Activated CD4-positive, alpha-beta T cell treated with anti-CD3 and anti-CD28 coated beads, Interleukin-2, amount 50 U/mL, for 1 hour (primary cell): ENCODE measurements at places on chromosomes 11 and 22.
A peak's percentile ranks its signal among the peaks of the same experiment; 100 is the strongest.

DNA sequence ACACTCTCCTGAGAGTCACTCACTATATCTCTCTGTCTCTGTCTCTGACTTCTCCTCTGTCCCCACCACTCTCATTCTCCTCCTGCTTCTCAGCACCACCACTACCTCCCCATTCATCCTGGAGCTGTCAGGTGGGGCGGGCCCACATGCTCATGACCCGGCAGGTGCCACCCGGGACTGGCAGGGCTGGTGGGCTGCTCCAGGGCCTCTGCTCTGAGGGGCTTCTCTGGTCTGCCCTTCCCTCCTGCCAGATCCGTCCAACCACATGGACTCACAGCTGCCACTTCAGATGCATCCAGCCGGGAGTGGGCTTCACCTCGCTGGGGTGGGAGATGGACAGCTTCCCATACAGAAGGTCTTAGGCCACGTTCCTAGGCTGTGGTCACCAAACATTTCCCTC is 4.8 kb upstream of the EMID1 start:
- no peak for DNase-seq

DNA sequence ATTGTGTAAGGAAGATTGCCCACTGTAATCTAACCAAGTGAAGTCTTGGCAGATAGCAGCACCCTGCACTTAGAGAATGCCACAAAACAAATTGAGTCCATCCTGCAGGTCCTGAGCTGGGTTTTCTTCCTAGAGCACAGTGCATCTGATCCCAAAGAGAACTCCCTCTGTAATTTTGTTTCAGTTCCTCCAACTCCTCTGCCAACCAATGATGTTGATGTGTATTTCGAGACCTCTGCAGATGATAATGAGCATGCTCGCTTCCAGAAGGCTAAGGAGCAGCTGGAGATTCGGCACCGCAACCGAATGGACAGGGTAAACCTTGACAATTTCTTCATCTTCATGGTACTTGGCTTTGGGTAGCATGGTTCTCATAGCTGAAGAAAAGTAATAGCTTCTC is 33.1 kb upstream of the ST14 start:
- DNase-seq, result no peak

- peak; percentile 40 for DNase-seq
Measured at GRCh38 chr11:267491-267994, 10.7 kb upstream of the NLRP6 start.

- no peak for DNase-seq
Measured at GRCh38 chr11:33045551-33046255, 6.3 kb downstream of the TCP11L1 start.

GRCh38 chr11:132770829-132771530 is 761.3 kb downstream of the OPCML start:
- no peak for DNase-seq

DNA sequence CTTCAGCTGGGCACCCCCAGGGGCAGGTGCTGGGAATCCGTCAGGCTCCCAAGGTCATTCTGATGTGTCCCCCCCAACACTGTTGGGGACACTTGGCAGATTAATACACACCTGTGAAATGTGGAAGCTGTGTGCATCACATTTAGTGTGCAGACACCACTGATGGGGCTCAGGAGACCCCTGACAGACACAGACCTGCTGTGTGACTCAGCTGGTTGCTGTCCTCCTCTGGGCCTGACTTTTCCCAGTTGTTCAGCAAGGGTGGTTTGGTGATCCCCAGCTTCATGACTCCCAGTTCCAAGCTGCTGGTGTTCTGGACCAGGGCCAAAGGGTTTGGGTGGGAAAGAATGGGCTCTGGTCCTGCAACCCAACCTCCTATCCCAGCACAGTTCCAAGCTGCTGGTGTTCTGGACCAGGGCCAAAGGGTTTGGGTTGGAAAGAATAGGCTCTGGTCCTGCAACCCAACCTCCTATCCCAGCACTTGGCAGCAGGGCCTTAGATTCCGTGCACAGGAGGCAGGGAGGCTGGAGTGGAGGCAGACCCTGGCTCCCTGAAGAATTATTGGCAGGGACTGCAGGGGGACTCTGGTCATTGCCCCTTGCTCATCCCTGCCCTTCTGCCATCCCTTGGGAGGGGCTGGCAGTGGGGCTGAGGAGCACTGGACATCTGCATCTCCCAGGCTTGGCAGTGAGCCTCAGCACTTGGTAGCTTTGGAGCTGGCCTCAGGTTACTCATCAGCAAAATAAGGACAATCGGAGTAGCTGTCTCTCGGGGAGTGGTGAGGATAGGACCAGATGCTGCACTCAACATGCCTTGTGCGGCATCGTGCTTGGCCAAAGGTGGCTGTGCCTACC is 8.4 kb upstream of the OMP start:
- DNase-seq, result no peak

- DNase-seq, result no peak
Measured at GRCh38 chr11:86688398-86689179, 16.2 kb upstream of the ME3 start.

GRCh38 chr22:50118557-50119168 is 28.9 kb downstream of the MOV10L1 start:
- no peak for DNase-seq

DNA sequence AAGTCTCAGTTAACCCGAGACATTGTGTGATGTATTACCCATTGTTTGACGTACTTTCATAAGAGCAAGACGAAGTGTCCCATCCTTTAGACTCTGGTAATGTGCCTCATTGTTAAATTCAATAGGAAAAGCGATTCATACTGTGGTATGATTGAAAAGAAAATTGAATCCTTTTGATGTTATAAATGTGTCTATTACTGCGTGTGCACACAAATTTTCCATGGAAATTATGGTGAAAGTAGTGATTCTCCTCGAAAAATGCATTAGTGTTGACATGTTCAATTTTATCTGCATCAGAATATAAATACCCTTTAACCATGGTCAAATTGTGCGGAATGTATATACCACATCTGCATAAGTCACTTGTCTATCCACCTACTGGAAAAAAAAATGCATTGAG is 386.8 kb downstream of the INSC start:
- DNase-seq, result no peak

DNA sequence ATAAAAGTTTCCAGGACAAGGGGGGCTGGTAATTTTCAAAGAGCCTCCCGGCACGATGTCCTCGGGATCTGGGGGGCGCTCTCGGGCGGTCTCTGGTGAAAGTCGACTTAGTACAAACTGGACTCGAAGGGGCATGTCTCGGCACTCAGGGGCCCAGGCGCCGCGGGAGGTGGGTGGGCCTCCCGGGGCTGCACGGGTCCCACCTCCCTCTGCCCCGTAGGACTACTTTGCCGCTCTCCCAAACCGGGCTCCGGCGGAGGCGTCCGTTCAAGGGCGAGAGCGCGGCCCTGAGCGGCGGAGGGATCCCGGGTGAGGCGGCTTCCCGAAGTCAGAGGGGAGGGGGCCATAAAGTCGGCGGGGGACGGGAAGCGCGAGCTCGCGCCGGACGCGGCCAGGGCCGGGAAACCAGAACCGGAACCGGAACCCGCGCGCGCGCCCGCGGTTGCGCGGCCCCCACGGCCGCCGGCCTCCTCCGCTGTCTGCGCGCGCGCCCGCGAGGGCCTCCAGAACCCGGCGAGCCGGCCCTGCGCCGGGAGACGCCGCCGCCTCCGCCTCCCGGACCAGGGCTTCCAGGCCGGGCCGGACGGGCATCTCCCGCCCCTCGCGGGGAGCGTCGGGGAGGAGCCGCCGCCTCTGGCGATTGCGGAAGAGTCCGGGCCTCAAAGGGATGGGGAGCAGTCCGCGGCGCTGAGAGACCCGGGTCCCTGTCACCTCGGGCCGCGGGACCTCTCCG is at the start of gene ARHGEF12:
ARHGEF12 (plus strand) TSS at position 506 of the 733 bp plus-strand sequence. CDS start 831 bp downstream, outside the sequence.
- DNase-seq, result peak; percentile 56

DNA sequence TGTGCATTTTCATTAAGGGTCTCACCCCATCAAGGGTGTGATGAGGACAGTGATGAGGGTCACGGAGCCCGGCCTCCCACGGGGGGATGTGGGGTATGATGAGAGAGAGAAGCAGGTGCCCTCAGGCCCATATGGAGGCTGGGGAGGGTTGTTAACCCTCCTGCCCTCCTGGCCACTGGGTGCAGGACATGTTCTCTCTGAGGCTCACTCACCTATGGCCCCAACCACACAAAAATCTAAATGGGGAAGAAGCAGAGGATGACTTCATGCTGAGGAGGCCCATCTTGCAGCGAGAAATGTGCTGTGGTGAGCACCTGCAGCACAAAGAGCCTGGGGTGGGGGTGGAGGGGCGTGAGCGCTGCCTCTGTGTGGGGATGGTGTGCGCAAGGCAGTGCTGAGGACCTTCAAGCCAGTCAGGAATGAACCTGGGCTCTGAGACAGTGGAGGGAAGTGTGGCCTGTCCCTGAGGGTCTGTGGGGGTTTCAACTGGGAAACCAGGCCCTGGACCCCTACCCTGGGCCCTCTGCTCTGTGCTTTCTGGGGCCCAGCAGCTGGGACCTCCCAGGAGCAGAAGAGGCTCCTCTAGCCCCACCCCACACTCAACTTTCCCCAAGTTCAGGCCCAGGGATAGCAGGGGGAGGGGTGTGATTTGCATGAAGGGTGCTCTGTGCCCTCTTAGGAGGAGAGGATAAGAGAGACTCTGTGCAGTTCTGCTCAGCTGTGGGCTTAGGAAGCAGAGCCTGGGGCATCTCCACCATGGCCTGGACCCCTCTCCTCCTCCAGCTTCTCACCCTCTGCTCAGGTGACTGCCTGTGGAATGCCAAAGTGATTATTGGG is 43.0 kb upstream of the TOP3B start:
- no peak for DNase-seq

DNA sequence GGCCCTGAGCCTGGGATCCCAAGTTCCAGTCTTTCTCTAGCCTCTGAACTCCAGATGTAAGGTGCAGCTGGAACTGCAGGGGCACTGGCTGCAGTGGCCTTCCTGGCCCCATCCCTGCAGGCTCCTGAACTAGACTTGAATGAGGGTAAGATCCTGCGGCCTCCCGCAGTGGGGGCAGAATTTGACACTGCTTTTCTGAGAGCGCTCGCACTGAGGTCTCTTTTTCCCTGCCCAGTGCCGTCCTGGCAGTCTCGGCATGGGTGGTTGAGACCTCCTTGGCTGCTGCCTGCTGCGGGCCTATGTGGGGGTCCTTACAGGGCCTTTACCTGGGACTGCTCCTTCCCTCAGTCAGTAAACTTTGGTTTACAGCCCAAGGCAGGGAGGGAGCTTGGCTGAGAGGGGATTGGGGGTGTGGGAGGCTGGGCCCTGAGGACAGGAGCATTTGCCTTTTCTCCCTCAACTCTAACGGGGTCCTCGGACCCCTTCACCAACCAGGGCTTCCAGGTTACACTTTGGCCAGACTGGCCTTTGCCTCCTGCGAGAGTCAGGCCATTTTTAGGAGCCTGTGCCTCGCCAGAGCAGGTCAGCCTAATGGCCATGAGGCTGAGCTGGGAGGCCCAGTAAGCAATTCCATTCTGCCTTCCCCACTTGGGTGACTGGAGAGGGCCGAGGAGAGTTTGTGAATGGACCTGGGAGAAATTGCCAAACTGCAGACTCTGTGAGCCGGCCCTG is 35.4 kb downstream of the FAM83F start:
- DNase-seq, result no peak

GRCh38 chr11:133072378-133072777 is 459.9 kb downstream of the OPCML start:
- no peak for DNase-seq

- DNase-seq, result no peak
Measured at GRCh38 chr11:14267861-14268635, 90.9 kb downstream of the RRAS2 start.

DNA sequence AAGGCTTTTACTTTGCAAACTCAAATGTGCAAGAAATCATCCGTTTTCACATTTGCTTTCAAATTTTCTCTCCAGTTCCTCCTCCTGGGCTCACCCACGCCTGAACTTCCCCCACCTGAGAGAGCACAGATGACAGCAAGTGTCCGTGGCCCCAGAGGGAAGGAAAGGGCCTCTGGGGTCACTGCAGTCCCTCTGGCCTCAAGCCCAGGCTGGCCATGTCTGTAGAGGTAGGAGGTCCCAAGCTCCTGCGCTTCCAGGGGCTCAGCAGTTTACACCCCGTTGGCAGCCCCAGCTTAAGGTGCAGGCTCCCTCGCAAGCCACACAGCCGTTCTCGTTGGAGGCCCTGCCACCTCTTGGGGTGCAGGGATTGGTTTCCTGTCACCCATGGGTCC is 40.5 kb upstream of the PRDM11 start:
- no peak for DNase-seq

DNA sequence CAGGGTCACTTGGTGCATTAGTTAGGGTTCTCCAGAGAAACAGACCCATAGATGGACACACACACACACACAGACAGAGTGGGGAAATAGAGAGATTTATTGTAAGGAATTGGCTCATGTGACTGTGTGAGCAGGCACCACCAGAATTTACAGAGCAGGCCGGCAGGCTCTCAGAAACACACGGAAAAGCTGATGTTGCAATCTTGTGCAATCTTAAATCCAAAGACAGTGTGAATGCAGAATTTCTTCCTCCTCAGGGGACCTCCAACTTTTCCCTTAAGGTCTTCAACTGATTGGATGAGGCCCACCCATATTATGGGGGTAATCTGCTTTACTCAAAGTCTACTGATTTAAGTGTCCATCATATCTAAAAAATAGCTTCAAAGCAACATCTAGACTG is 49.8 kb downstream of the APIP start:
- no peak for DNase-seq

- no peak for DNase-seq
Measured at GRCh38 chr11:117936973-117937372, 7.8 kb upstream of the TMPRSS13 start.

- no peak for DNase-seq
Measured at GRCh38 chr11:18563090-18563730, 25.3 kb downstream of the UEVLD start.

DNA sequence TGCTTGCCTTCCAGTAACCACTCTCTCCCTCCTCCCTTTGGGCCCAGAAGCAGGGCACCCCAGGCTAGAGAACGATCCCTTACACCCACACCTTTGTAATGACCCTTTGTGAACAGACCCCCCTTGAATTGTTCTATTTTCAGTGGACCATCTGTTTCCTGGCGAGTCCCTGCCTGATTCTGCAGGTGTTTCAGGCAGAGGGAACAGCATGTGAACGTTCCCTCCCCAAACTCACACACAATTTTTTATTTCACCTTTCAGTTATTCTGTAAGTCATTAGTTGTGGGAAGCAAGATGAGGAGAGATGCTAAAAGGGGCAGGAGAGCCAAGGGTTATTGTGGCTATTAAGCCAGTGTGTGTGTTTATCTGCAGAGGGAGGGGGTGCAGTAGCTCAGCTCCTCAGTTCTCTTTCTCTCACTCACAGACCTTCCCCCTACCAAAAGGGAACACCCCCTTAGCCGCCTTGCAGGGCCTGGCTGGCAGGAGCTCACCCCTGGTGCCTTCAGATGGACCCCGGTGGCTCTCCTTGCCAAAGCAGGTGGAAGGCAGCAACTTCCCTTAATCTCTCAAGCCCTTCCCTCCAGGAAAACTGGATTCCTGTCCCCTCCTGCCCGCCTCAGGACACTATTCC is 64.8 kb upstream of the SPON1 start:
- DNase-seq, result no peak

- DNase-seq, result no peak
Measured at GRCh38 chr11:109747839-109748238, 325.8 kb downstream of the C11orf87 start.
